ENCODE measurements at places on chromosomes 4 and X. TPM values are rescaled to one million over a fixed set of nuclear protein-coding genes. Genes with fewer than 3 reads are reported as not detected.

The CYLC1 gene
- total RNA-seq: not detected

DNA sequence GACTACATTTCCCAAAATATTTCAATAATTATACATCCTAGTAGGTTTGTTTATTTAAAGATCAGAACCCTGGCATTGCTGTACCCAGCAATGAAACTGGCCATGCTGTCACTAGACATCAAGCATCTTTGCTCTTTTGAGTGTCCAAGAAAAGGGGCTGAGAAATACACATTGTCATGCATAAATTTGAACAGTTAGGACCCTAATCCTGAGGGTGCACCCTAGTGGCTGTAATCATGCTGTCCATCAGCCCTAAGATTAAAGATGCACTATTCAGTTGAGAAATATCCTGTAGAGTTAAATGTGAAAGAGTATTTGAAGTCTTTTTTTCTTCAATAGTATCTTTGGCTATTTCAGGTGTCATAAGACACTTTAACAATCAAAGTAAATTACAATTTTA is 108.8 kb downstream of the NFKB1 start:
- H3K4me3 ChIP-seq: no peak overlapping the region
- H3K36me3 ChIP-seq: peaks cover 26% of the 10 kb centered on the region
- peak; percentile 18 for DNase-seq
- H3K27me3 ChIP-seq: no peaks in the 10 kb centered on the region

The GNRHR gene
- total RNA-seq: not detected

DNA sequence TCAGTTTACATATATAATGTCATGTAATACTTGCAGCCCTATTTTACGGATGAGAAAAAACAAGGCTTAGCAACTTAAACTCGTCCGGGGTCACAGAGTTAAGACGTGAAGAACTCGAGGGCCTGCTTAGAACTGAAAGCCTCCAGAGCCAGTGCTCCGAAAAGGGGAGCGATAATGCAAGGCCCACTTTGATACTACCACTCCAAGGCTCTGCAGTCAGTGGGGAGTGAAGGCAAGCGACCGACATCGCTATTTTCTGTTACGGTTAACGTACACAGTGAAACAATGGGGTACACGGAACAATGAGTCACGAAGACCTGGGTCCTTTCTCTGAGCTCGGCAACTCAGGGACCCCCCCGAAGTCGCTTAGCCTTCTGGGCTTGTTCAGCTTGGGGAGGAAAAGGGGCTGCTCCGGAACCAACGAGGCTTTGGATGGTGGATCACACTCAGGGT is 965 bp downstream of the PPA2 start:
- no peak for DNase-seq
- H3K27me3 ChIP-seq: no peaks in the 10 kb centered on the region
- peak overlapping the region; percentile 69 for H3K4me3 ChIP-seq

- H3K27ac ChIP-seq: no peak overlapping the region
- no peak for DNase-seq
- H3K4me3 ChIP-seq: no peak overlapping the region
- no peaks in the 10 kb centered on the region for H3K27me3 ChIP-seq
Observed at GRCh38 chrX:154600759-154601374, 15.9 kb downstream of the CTAG1A start.

DNA sequence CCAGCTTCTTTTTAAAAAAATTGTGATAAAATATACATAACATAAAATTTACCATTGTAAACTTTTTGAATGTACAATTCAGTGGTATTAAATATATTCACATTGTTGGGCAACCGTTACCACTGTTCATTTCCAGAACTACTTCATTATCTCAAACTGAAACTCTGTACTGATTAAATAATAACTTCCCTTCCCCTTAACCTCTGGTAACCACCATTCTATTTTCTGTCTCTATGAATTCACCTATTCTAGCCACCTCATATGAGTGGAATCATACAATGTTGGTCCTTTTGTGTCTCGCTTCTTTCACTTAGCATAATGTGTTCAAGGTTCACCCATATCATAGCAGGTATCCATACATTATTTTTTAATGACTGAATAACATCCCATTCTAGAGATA is 8.3 kb downstream of the GPR50 start:
- DNase-seq: no peak
- no peaks in the 10 kb centered on the region for H3K27me3 ChIP-seq
- H3K36me3 ChIP-seq: no peaks in the 10 kb centered on the region
- H3K4me3 ChIP-seq: no peak overlapping the region

The RAB39B gene
- total RNA-seq: not detected

The RIPPLY1 gene
- not detected for total RNA-seq

DNA sequence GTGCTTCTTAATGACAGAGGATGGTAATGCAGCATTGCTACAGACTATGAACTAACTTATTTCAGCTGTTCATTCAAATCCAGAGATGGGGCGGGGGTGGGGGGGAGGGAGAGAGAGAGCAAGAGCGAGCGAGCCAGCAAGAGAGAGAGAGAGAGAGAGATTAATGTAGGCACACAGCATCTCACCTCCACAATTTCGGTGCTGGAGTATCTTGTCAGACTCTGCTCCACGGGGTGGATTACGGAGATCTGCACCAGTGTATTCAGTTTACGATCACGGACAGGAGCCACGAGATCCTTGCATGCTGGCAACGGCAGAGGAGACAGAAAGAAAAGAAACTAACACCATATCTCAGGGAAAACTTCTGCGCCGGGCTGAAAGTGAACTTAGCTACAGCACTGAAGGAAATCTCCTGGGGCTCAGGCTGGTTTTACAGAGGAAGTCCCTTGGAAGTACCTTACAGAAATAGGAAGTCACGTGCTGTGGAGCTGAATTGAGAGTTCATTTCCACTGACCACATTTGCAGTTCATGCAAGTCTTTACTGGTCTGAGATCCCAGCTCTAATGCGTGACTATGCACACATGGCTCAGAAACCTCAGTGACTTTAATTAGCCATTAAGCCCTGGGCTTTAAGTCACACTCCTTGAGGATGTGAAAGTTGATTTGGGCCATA is 440.9 kb downstream of the INPP4B start:
- peak; percentile 75 for DNase-seq
- H3K4me1 ChIP-seq: peaks cover 44% of the 10 kb centered on the region
- no peaks in the 10 kb centered on the region for H3K36me3 ChIP-seq
- peak overlapping the region; percentile 83 for H3K4me3 ChIP-seq

The CFP gene
- 1.9 TPM for total RNA-seq

DNA sequence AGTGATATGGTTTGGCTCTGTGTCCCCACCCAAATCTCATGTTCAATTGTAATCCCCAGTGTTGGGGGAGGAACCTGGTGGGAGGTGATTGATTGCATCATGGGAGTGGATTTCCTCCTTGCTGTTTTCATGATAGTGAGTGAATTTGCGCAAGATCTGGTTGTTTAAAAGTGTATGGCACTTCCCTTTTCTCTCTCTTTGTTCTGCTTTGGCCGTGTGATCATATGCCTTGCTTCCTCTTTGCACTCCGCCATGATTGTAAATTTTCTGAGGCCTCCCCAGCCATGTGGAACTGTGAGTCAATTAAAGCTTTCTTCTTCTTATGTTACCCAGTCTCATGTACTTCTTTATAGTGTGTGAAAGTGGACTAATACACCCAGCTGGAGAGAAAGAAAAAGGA is 113.0 kb upstream of the AADAT start:
- H3K36me3 ChIP-seq: no peaks in the 10 kb centered on the region
- H3K4me1 ChIP-seq: no peaks in the 10 kb centered on the region
- H3K27ac ChIP-seq: no peak overlapping the region

The FABP2 gene
- not detected for total RNA-seq

DNA sequence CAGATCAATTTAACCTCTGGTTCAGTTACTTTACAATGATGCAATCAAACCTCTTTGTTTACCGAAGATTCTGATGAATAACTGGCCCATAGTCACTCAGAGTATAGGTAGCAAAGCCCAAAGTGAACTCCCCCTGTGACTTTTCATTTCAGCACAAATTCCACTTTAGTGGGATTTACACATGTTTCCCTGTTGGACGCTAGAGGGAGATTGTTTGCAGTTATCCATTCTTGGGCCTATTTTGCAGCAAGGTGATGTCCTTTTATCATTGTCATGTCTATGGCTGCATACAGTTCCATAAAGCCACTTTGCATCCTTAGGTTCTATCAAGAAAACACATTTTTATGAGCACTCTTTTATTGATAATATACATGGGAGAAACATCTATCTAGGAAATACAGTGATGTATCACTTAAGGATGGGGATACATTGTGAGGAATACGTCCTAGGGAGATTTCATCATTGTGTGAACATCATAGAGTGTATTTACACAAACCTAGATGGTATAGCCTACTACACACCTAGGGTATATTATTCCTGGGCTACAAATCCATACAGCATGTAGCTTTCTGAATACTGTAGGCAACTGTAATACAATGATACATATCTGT is 14.5 kb upstream of the DKK2 start:
- H3K27ac ChIP-seq: no peak overlapping the region
- H3K4me3 ChIP-seq: no peak overlapping the region
- peak; percentile 12 for DNase-seq
- H3K36me3 ChIP-seq: no peaks in the 10 kb centered on the region

DNA sequence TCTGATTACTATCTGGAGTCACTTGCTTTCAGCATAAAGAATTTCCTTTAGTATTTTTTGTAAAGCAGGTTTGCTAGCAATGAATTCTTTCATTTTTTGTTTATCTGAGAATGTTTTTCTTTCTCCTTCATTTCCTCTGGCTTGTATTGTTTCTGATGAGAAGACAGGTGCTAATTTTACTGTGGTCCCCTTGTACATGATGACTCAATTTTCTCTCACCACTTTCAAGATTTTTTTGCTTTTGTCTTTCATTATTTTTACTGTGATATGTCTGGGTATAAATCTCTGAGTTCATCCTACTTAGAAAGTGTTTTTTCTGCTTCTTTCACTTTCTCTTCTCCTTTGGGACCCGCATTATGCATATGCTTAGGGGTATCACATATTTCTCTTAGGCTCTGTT is 62.6 kb downstream of the PKD2 start:
- peaks cover 26% of the 10 kb centered on the region for H3K36me3 ChIP-seq
- peak; percentile 79 for DNase-seq
- no peak overlapping the region for H3K4me3 ChIP-seq

DNA sequence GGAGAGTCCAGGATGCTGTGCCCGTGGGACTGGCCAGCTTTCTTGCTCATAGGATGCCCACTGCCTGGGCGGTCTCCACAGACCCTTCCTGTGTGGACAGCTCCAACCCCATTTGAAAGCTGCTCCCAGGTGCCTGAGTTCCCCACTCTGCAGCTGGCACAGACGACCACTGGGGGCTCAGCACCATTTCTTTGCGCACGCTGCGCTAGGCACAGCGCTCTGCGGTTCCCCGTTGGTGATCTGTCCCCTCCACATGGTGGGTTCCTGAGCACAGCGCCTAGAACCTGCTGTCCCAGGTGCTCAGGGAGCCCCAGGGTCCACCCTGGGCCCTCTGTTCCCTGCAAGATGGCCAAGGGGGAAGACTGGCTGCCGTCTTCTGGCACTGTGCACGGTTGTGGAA is 45.4 kb upstream of the AFAP1 start:
- no peak overlapping the region for H3K4me3 ChIP-seq
- peaks cover 12% of the 10 kb centered on the region for H3K4me1 ChIP-seq
- H3K36me3 ChIP-seq: no peaks in the 10 kb centered on the region
- H3K27me3 ChIP-seq: no peaks in the 10 kb centered on the region

DNA sequence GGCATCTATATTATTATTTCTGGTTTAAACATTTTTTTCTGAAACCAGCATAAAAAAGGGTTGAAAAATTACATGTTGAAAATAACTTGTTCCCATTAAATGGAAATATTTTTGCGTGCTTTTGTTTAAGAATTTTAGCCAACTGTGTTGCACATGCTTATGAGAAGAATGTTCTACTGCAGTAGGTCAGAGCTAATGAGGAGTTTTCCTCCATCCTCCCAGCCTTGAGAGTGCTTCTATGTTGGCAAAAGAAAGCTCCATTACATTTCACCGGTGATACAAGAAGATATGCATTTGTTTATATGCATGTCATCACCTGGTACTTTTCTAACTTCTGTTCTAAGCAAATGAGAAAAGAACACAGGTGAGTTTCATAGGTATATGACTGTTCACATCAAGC is 13.6 kb upstream of the TDO2 start:
- H3K4me3 ChIP-seq: no peak overlapping the region
- H3K27ac ChIP-seq: no peak overlapping the region
- H3K4me1 ChIP-seq: no peaks in the 10 kb centered on the region
- DNase-seq: no peak
- no peaks in the 10 kb centered on the region for H3K36me3 ChIP-seq

The SPANXN3 gene
- total RNA-seq: not detected

The SYTL4 gene
- total RNA-seq: 18.4 TPM

DNA sequence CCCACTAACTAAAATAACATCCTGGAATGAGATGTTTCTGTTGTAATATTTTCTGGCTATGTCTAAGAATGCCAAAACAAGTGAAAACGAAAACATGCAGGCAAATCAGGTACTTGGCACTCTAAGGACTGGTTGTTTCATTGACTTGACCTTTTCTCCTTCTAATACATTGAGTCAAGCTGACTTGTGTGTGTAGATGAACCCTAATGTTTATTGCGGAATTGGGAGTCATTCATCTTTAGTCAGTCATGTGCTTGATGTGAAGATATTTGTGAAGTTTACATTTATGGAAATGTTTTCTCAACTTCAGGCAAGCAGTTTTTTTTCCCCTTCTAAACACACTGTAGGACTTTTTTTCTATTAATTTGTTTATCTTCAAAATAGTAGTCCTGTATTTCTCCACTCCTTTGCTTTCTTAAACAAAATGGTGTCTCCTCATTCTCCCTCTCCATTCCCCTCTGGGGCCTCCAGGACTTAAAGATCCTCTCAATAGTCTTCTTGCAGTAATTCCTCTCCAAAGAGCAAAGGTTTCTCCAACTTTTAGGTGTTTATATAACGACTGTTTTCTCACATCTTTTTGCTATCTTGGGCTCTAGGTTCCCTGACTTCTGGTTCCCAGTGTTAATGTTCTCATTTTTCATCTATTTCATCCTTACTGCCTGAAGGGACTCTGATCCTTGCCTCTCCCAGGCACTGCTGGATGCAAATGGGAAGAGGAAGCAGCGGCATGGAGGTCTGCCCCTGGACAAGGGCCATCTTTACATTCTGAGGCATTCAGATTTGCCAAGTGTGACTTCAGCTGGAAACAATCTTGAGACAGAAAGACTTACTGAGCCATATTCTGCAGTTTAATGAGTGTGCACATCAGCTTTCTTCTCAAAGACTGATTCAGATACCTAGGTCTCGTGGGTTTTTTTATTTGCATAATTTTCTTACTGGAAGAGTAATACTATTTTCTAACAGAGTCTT is 166.4 kb downstream of the ARHGAP6 start:
- peak; percentile 42 for DNase-seq
- no peaks in the 10 kb centered on the region for H3K4me1 ChIP-seq
- no peaks in the 10 kb centered on the region for H3K36me3 ChIP-seq
